ENCODE measurements at places on chromosomes 4 and X.

GRCh38 chr4:38497121-38497520, 166.9 kb upstream of the KLF3 start:
- DNase-seq, result no peak

GRCh38 chr4:140903522-140904475, 147.6 kb upstream of the TBC1D9 start:
- no peak for DNase-seq

DNA sequence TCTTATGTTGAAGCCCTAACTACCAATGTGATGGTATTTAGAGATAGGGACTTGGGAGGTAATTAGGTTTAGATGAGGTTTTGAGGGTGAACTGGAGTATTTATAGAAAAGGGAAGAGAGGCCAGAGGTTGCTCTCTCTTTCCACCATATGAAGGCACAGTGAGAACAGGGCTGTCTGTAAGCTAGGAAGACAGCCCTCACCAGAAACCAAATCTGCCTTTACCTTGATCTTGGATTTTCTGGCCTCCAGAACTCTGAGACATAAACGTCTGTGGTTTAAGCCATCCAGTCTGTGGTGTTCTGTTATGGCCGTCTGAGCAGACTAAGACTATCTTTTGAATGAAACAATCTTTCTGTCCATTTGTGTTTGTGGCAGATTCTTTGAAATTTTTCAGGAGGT, 223.7 kb downstream of the PDHA2 start:
- no peak for DNase-seq

DNA sequence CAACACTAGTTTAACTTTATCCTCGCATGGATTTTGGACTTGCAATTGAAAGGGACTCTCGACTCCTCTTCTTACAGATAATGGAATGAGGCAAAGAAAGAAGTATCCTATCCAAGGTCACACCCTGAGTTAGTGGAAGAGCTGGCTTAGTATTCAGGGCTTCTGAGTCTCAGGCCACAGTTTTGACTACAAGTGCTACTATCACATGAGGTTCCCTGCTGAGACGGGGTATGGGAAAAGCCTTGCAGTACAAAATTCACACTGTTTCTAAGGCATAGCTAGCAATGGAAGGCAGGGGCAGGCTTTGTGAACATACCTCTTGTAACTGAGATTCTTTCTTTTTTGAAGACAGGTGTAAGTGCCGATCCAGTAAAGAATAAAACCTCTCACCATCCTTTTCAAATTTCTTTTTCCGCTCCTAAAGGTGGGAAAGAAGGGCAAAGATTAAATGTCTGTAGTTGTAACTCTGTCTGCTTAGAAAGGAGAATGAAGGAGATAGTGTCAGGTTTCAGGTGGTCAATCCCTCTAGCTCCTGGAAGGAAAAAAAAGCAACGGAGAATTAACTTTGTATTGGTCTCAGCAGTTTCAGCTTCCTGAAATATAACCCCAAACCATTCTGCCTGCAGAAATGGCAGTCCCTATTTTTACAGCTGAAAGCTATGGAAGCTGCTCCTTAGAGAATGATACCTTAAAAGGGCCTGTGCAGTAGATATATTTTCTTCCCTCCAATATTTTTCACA, 199.0 kb downstream of the OPHN1 start:
- no peak for DNase-seq

DNA sequence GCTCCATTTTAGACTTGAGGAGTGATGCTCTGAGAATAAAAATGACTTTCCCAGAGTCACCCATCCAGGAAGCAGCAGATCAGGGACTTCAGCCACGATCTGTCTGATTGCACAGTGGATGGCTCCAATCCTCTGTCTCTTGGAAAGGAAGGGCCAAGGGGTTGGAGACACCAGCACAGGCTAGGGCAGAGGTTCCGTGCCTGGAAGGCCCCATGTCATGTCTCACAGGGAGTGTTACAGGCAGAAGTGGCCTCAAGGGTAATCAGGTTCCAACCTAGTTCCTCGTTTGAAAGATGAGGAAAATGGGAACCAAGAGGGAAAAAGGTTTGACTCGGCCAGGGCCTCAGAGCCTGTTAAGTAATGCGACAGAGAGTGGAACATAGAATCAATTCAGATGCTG, 160.0 kb downstream of the EFNB1 start:
- DNase-seq, result no peak

DNA sequence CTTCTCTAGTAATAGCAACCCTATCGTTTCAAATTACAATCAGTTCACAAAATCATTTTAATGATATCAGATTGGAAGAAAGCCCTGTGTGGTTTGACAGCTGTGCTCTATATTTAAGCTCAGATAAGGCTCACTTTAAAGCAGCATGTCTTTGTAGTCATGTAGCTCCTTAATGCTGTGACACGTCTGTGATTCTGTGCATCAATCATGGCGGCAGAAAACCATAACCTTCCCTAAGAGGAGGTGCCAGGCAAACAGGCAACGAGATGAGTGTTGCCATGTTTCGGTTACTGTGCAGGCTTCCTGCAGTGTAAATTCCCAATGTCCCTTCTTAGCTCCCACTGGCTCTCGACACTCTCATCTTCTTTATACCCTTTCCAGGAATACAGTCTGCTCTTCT, 212.7 kb downstream of the GRID2 start:
- DNase-seq, result no peak

GRCh38 chr4:120304801-120305200, 238.2 kb upstream of the MAD2L1 start:
- no peak for DNase-seq

DNA sequence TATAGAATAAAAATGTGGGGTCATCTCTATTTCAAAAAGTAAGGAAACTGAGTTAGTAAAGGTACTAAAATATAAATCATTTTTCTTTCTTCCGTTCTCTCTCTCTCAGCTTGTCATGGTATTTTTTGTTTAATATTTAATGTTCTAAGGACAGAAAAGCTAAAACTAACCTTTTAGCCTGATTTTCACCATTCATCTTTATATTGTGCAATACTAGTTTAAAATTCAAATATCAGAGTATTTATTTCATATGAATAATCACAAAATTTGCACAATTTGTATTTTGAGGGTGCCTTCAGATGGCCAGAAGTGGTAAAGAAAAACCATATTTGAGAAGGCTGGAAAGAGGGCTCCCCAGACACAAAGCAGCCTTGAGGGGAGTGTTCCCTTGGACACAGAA, 197.6 kb upstream of the AR start:
- no peak for DNase-seq

GRCh38 chr4:21827575-21827974, 121.0 kb downstream of the KCNIP4 start:
- no peak for DNase-seq

DNA sequence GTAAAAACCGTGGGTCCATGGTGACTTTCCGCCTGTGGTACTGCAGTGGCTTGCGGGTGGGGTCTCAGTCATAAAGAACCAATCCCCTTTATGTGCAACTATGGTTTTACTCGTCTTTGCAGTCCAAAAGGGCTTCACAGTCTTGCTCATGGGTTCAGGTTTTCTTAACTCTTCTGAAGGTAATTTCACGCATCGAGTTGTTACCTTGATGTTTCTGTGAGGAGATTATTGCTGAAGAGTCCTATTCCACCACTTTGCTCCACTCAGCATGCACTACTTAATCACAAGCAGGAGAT, 41.5 kb downstream of the F8 start:
- no peak for DNase-seq

- no peak for DNase-seq
Observed at GRCh38 chr4:150972592-150972991, 42.5 kb downstream of the LRBA start.

DNA sequence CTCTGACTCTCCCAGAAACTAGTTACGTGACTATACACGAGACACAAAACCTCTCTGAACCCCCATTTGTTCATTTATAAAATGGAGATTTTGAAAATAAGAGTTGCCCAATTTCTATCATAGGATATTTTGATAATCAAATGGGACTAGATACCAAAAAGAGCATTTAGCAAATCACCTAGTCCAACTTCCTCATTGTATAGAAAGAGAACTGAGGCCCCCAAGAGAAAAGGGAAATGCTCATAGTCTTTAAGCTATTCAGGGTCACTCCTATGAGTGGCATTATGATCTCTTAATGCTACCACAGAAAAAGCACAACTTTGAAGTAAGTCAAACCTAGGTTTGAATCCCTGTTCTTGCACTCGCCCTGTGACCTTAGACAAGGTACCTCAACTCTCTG, 62.7 kb downstream of the BMP15 start:
- no peak for DNase-seq

DNA sequence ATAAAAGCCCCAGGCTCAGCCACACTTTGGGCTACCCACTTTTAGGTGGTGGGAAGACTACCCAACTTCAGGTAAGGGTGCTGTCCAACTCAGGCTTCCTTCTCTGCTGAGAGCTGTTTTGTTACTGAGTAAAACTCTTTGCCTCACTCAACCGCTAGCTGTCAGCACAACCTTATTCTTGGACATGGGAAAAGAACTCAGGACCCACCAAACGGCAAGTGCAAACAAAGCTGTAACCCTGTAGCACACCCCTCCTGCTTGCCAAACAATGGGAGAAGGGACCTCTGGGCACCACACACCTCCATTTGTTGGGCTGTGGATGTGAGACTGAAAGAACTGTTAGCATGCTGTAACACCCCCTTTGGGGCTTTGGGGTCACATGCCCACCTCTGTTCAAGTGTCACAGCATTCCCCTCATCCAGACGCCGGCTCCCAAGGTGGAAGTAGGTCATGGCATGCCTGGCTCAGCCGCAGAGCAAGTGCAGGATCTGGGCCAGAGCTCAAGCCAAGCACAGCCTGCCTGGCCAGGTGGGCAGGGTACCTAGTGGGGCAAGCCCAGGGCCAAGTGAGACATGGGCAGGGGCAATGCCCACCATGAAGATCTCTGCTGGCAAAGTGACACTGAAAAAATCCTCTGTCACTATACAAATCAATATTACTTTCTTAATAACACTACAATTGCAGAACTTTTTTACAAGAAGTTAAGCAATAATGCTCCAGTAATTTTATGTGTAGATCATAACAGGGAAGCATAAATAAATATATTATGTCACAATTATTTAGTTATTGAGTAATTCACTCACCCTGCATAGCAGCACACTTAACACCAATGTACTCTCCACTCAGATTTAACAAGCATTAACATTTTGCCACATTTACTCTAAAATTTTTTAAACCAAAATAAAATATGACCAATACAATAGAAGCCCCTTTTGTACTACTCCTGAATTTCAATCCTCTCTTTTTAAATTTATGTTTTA, 107.2 kb downstream of the TBCK start:
- DNase-seq, result no peak

GRCh38 chr4:100430451-100430850, 87.4 kb downstream of the EMCN start:
- no peak for DNase-seq

GRCh38 chr4:139900964-139901376, 235.4 kb downstream of the MGST2 start:
- no peak for DNase-seq

GRCh38 chr4:150039274-150040127, 38.7 kb upstream of the DCLK2 start:
- no peak for DNase-seq

DNA sequence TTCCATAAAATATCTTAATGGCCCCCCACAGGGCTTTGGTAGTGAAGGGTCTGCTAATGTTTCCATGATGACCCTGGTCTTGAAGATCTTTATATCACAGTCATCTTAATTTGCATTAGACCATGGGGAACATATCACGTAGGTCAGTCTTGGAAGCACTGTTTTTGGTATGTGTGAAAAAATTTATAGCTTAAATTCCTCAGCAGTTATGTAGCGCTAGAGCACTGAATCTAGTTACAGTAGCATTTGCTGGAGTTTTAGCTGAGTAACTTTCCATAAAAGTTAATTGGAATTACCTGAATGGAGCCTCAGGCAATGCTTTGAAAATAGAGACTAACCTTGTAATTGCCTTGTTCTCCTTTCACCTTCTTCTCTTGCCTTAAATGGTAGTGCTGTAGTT, 648.8 kb downstream of the IQCM start:
- no peak for DNase-seq

- no peak for DNase-seq
Observed at GRCh38 chr4:129264008-129264657, 168.2 kb downstream of the C4orf33 start.

GRCh38 chrX:153669901-153670731, 3.5 kb downstream of the PNCK start:
- DNase-seq, result no peak

DNA sequence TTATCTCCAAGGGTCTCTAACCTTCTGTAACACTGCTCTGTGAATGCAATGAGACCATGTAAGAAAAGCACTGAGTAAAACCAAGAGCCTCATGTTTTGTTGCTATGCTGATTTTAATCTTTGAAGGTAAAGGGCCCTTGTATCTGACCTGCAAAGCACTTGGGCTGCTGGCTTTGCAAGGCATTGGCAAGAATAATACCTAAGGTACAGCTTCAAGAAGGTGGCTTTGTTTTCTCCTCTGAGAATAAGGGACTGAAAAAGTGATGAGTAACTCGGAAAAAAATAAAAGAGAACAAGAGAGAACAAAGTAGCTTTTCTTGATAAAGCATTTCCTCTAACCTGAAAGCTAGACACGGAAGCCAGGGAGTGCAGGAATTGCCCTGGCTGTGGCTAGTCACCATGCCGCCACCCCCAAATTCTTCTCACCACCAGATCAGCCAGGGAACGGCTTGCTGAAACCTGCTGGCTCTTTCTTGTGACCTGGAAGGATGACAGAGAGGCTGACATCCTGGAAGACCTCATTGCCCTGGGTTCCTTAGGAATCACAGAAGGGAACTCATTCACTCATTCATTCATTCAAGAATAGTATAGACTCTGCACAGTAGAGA, 41.8 kb upstream of the HS3ST1 start:
- no peak for DNase-seq

DNA sequence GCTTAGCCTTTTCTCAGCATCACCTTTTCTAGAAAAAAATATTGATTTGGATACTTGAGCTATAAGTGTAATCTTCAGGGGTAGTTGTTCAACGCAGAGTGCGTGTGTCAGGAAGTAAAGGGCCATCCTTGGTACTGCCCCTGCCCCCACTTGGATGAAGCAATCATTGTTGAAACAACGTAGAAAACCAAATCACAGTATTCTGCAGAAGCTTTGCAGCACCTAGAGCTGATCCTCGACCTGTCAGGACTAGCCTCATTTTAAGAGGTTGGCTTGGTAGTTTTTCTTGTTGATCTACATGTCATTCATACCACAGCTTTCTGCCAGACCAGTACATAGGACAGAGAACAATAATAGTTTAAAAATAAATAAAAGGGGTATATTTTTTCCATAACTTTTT, 65.3 kb upstream of the MYOZ2 start:
- DNase-seq, result no peak
